ENCODE measurements at places on chromosomes 11 and 22. TPM values are rescaled to one million over a fixed set of nuclear protein-coding genes. Genes with fewer than 3 reads are reported as not detected.

GRCh38 chr11:132312161-132312560, 941.7 kb downstream of the NTM start:
- H3K27ac ChIP-seq = no peak overlapping the region
- H3K4me3 ChIP-seq = no peak overlapping the region
- peaks cover 9% of the 10 kb centered on the region for H3K27me3 ChIP-seq
- no peaks in the 10 kb centered on the region for H3K36me3 ChIP-seq
- peaks cover 6% of the 10 kb centered on the region for H3K4me1 ChIP-seq
- no peak for DNase-seq

NELL1 gene
- not detected for total RNA-seq

DNA sequence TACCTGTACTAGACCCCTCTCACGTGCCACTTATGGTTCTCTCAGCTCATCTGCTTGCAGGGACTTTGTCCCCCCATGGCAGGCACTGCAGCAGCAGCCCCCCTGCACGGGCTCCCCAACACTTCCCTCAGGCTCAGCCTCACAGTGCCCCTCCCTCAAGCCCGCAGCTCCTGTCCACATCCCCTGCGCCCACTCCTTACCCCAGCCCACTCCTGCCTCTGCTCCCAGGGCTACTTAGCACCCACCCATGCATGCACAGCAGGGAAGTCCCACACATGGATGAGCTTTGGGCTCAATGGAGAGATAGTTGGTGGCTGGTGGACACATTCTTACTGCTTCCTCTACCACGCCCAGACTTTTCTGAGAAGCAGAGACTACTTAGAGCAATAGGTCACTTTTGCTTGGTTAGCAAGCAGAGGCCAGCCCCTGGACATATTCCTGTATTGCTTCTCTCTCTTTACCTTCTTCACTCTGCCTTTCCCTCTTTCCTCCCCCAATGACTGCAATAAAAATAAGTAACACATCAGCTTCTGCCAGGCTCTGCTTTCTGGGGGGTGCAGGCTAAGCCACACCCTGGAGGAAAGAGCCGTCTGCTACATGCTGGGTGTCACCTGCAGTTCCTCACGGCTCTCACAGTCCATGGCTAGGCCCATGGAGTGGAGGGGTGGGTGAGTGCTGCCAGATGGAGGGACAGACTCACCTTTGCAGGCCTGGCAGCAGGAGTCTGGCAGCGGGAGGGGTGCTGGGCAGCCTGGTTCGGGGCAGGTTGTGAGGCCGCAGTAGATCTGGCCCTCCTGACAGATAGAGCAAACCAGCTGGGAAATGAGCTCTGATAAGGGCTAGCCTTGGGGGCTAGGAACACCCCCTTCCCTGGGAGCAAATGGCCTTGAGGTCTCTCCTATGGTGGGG, 23.4 kb downstream of the CHRDL2 start:
- no peak overlapping the region for H3K27ac ChIP-seq
- H3K27me3 ChIP-seq = no peaks in the 10 kb centered on the region
- H3K36me3 ChIP-seq = no peaks in the 10 kb centered on the region
- no peaks in the 10 kb centered on the region for H3K4me1 ChIP-seq

DNA sequence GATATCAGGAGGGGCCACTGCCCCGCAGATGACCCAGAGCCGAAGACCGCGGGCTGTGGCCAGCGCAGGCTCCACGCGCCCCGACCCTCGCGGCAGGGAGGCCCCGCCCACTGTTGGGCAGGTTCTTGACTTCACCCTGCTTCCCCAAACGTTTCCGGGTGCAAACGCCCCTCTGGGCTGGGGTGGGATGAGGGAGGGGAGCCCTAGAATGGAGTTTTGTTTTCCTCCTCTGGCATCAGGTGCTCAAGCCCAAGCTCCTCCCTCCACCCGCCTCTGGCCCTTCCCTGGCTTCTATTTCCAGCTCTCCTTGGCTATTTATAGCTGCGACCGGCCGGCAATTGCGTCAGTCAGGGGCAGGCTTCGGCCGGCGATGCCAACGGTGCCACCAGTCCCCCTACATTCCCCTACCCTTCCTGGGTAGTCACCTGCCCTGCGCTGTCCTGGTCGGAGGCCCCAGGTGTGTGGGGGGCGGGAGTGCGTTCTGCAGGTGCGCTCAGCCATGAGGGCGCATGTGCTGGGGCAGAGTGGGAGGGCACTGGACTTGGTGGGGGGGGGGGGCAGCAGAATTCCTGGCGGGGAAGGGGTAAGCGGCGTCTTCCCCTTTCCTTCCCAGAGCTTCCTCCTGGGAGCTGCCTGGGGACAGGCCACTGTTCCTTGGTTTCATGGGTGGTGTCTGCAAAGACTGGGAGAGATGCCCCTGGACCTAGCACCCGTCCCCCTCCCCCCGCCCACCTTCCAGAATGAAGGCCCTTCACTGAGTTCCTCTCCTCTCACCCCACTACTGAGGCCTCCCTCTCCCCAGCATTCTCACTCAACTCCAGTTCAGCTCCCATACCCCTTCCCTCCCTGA, 23.6 kb downstream of the DUSP8 start:
- DNase-seq = no peak
- H3K4me3 ChIP-seq = no peak overlapping the region
- H3K27ac ChIP-seq = no peak overlapping the region
- no peaks in the 10 kb centered on the region for H3K4me1 ChIP-seq
- H3K36me3 ChIP-seq = no peaks in the 10 kb centered on the region
- peaks cover 35% of the 10 kb centered on the region for H3K27me3 ChIP-seq

- DNase-seq = no peak
- peaks cover 64% of the 10 kb centered on the region for H3K27me3 ChIP-seq
- no peak overlapping the region for H3K27ac ChIP-seq
- no peak overlapping the region for H3K4me3 ChIP-seq
- H3K4me1 ChIP-seq = peaks cover 12% of the 10 kb centered on the region
Observed at GRCh38 chr11:128894286-128894681, 3.1 kb downstream of the KCNJ5 start.

GRCh38 chr22:39351689-39352214, 2.0 kb downstream of the SYNGR1 start:
- H3K4me3 ChIP-seq = peak overlapping the region; percentile 72
- H3K27ac ChIP-seq = peak overlapping the region; percentile 81
- DNase-seq = peak; percentile 79
- H3K4me1 ChIP-seq = peaks cover 31% of the 10 kb centered on the region
- no peaks in the 10 kb centered on the region for H3K36me3 ChIP-seq

SPON1 gene
- not detected for total RNA-seq

GRCh38 chr11:65215441-65216076, 33.8 kb downstream of the CAPN1 start:
- H3K36me3 ChIP-seq = no peaks in the 10 kb centered on the region
- H3K27ac ChIP-seq = peak overlapping the region; percentile 2
- peaks cover 42% of the 10 kb centered on the region for H3K4me1 ChIP-seq
- H3K4me3 ChIP-seq = no peak overlapping the region

- H3K4me3 ChIP-seq = no peak overlapping the region
- peaks cover 9% of the 10 kb centered on the region for H3K27me3 ChIP-seq
- no peak overlapping the region for H3K27ac ChIP-seq
Observed at GRCh38 chr11:112789481-112789880, 171.7 kb upstream of the NCAM1 start.

DNA sequence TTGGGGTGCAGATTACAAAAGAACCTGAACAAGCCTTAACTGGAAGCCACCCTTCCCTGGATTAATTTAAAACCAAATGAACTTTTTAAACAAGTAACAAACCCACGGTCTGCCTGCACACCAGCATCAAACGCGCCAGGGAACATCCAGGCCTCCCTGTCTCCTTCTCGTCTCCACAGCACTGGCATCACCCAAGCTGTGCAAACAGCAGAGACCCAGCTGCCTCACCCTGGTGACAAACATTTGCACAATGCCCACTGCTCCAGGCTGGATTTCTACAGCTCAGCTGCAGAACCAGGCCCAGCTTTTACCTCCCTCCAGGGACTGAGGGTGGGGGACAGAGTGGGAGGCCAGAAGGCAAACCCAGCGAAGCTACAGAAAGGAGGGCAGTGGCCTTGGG, 7.0 kb downstream of the RPL3 start:
- H3K36me3 ChIP-seq = peaks cover 55% of the 10 kb centered on the region
- DNase-seq = no peak
- H3K4me1 ChIP-seq = peaks cover 50% of the 10 kb centered on the region

PEX16 gene
- 45.9 TPM for total RNA-seq

- DNase-seq = peak; percentile 8
- no peak overlapping the region for H3K27ac ChIP-seq
- no peaks in the 10 kb centered on the region for H3K27me3 ChIP-seq
Observed at GRCh38 chr22:48940266-48941032, 887.2 kb downstream of the BRD1 start.

GRCh38 chr11:114090976-114091375, 31.5 kb downstream of the ZBTB16 start:
- H3K36me3 ChIP-seq = no peaks in the 10 kb centered on the region
- H3K27ac ChIP-seq = no peak overlapping the region
- H3K27me3 ChIP-seq = peaks cover 3% of the 10 kb centered on the region
- H3K4me1 ChIP-seq = peaks cover 10% of the 10 kb centered on the region
- no peak overlapping the region for H3K4me3 ChIP-seq

PAMR1 gene
- total RNA-seq = not detected

GRCh38 chr11:115869780-115870431, 365.7 kb upstream of the CADM1 start:
- no peaks in the 10 kb centered on the region for H3K36me3 ChIP-seq
- H3K4me1 ChIP-seq = peaks cover 7% of the 10 kb centered on the region
- DNase-seq = no peak
- H3K27me3 ChIP-seq = no peaks in the 10 kb centered on the region

FADS3 gene
- 2.6 TPM for total RNA-seq

DNA sequence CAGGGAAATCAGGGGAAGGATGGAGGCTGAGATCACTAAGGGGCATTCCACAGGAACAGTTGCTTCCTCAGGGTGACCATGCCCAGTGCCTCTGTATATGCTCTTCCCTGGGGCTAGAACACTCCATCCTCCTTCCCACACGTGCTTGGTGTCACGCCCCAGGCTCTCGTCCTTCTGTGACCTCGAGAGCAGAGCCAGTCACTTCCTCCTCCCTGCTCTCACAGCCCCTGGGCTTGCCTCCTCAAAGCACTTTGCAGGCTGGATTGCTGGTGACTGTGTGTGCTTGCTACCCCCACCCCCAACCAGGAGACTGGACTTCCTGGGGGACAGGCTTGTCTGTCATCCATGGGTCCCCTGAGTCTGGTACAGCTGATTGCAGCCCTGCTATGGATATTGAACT, 56.5 kb upstream of the AMPD3 start:
- no peaks in the 10 kb centered on the region for H3K36me3 ChIP-seq
- H3K4me3 ChIP-seq = no peak overlapping the region
- H3K4me1 ChIP-seq = peaks cover 10% of the 10 kb centered on the region
- H3K27me3 ChIP-seq = peaks cover 6% of the 10 kb centered on the region
- H3K27ac ChIP-seq = no peak overlapping the region

- peak overlapping the region; percentile 48 for H3K27ac ChIP-seq
- no peak for DNase-seq
- H3K4me3 ChIP-seq = peak overlapping the region; percentile 44
- no peaks in the 10 kb centered on the region for H3K27me3 ChIP-seq
- H3K4me1 ChIP-seq = peaks cover 60% of the 10 kb centered on the region
- H3K36me3 ChIP-seq = peaks cover 40% of the 10 kb centered on the region
Observed at GRCh38 chr22:25742918-25743708, 1.1 kb downstream of the MYO18B start.

DNA sequence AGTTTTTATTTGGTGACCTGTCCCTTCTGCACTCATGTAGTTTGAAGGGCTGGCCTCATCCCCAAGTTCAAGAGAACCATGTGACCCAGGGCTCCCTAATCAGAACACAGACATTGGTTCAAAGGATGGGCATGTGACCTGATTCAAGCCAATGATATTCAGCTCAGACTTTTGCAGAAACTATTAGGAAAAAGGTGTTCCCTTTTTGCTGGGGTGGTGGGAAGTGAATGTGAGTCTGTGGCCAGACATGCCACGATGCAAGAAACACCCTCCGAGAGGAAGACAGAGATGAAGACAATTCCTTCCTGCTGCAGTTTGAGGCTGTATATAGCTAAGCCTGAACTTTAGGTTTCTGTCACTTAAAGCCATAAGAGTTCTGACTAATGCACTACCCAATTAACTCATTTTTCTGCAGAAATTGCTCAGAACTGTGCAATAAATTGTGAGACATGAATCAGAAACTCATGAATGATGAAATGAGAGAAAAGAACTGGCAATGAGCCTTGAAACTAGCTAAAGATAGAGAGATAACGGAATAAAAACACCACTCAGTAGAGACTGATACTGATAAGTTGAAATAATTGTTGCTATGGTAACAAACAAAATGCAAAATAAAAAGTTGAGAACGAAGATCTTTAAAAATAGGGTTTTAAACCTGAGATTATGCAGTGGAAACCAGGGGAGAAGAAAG, 9.2 kb upstream of the MAPK1 start:
- H3K27me3 ChIP-seq = peaks cover 16% of the 10 kb centered on the region
- peak overlapping the region; percentile 64 for H3K27ac ChIP-seq
- peak overlapping the region; percentile 2 for H3K4me3 ChIP-seq
- peaks cover 1% of the 10 kb centered on the region for H3K36me3 ChIP-seq
- peaks cover 19% of the 10 kb centered on the region for H3K4me1 ChIP-seq

TBX10 gene
- total RNA-seq = not detected

DNA sequence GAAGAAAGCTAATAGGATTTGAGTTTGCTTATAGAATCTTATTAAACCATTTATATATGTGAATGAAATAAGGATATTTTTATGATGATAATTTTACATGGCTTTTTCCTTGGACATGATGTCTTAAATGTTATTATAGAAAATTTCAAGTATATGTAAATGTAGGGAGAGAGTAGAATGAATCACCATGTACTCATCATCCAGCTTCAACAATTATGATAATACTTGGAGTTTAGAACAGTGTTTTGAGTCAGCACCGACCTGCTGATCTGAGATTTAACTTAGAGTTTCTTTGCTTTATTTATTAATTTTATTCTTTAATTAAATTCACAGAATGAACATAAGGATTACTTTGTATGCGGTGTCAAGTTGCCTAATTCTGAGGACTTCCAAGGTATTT, 193.5 kb downstream of the UVRAG start:
- no peak for DNase-seq
- no peak overlapping the region for H3K4me3 ChIP-seq
- H3K27me3 ChIP-seq = no peaks in the 10 kb centered on the region
- H3K36me3 ChIP-seq = peaks cover 37% of the 10 kb centered on the region
- no peaks in the 10 kb centered on the region for H3K4me1 ChIP-seq
- no peak overlapping the region for H3K27ac ChIP-seq

- no peaks in the 10 kb centered on the region for H3K27me3 ChIP-seq
- H3K36me3 ChIP-seq = peaks cover 9% of the 10 kb centered on the region
- peaks cover 3% of the 10 kb centered on the region for H3K4me1 ChIP-seq
Observed at GRCh38 chr11:420054-420910, 5.5 kb upstream of the SIGIRR start.

DNA sequence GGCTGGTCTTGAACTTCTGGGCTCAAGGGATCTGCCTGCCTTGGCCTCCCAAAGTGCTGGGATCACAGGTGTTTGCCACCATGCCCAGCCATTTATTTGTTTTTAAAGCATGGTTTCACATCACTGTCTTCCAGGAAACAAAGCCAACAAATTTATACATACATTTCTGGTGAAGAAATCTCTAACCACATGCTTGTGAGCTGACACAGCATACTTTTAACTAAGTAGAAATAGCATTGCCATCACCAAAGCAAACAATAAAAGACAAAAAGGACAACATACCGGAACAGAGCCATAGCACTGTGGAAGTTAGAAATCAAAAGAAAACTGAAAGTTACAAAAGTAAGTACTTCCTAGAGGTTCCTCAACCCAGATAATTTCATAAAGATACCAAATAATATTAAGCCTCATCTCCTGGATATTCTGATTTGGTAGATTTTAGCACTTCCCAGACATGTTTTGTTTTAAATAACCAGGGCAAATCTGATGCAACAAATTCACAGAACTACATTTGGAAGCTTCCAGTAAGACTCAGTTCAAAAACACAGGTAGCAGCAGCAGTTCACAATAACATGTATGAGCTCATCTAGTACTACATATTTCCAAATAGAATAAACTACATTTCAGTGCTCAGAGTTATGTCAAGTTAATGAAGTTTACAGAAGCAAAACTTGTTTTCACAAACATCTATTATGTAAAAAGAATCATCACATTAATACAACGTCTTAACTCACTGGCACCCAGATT, 70.6 kb downstream of the RRAS2 start:
- H3K27me3 ChIP-seq = no peaks in the 10 kb centered on the region
- peak overlapping the region; percentile 52 for H3K4me3 ChIP-seq
- H3K36me3 ChIP-seq = peaks cover 51% of the 10 kb centered on the region
- peaks cover 35% of the 10 kb centered on the region for H3K4me1 ChIP-seq
- DNase-seq = no peak
